Stomach (tissue), 19 donors: ENCODE measurements at places on chromosomes 7 and 10.

GRCh38 chr10:21501091-21501490, 24.4 kb downstream of the SKIDA1 start:
- DNase-seq: no peak

DNA sequence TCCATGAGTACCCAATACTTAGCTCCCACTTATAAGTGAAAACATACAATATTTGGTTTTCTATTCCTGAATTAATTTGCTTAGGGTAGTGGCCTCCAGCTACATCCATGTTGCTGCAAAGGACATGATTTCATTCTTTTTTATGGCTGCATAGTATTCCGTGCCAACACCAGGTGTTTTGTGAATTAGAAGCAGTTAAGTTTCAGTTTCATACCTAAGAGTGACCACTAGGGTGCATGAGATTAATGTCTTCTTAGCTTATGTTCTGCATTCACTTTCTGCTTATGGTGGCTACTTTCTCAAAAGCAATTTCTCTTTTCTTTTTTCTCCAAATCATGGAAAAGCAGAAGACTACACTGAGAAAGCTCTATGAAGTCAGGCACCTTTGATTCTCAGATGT, 65.1 kb upstream of the VSTM2A start:
- DNase-seq: no peak

- no peak for DNase-seq
These were observed 37.3 kb upstream of the TMEM254 start for GRCh38 chr10:80041162-80041561.

GRCh38 chr10:22823109-22823508, 104.7 kb upstream of the ARMC3 start:
- DNase-seq: no peak

DNA sequence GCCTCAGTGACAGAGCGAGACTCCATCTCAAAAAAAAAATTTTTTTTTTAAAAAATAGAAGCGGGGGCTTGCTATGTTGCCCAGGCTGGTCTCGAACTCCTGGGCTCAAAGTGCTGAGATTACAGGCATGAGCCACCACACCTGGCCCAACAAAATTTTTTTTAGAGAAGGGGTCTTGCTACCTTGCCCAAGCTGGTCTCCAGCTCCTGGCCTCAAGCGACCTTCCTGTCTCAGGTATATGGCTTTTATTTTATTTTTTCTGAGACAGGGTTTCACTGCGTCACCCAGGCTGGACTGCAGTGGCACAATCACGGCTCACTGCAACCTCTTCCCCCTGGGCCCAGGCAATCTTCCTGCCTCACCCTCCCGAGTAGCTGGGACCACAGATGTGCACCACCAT, 1.6 kb upstream of the ABHD11 start:
- no peak for DNase-seq

- DNase-seq: peak; percentile 40
These were observed 8.2 kb upstream of the EFCAB10 start for GRCh38 chr7:105589356-105590077.

DNA sequence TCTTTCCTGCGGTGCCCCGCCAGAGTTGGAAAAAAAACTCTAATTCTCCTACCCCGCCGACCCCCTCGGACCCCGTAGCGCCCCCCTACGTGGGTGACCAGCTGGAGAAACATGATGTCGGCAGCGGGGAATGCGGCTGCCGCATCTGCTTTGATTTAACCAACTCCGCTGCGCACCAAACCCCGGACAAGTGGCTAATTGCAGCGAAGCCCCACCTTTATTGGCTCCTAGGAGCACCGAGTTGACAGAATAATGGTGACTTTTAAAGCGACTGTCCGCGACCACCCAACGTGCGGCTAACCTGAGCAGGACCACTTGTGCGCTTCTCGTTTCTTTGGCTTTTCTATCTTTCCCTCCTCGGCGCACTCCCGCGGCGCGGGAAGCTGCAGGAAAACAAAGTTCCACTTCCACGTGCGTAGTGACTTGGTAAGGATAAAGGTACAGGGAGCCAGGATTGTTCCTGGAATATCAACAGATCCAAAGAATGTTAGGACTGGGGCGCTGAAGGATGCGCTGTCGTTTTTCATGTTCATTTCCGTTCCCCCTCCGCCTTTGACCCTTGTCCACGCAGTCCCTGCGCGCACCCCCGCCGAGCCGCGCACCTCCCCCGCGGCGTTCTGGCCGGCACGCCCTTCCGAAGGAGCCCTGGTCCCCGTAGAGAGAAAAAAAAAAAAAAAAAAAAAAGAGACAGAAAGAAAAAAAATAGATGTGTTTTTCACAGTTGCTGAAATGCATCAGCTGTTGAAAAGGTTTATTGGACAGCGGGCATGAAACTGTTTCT, 1.4 kb downstream of the WNT16 start:
- DNase-seq: peak; percentile 53

DNA sequence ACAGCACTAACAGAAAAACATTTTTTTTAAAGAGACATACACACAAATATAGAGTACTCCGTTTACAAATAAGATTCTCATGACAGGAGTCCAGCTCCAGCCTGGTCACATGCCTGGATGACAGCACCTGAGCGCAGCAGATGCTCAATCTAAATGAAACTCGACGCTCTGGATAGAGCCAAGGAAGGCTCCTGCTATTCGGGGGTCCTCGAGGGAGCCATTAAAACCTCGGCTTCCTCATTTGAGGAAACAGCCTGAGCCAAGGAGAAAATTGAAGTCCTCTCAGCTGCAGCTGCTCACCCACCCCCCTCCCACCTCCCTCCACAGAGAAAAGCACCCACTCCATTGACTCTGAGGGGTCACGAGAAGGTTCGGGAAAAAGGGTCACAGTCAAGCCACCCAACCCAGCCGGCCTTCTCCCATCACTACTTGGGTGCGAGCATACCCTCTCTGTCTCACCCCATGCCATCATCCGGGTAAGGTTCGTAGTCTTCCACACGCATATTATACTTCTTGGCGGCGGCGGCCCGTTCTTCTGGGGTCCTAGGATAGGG, 673 bp downstream of the NDUFB8 start:
- no peak for DNase-seq

DNA sequence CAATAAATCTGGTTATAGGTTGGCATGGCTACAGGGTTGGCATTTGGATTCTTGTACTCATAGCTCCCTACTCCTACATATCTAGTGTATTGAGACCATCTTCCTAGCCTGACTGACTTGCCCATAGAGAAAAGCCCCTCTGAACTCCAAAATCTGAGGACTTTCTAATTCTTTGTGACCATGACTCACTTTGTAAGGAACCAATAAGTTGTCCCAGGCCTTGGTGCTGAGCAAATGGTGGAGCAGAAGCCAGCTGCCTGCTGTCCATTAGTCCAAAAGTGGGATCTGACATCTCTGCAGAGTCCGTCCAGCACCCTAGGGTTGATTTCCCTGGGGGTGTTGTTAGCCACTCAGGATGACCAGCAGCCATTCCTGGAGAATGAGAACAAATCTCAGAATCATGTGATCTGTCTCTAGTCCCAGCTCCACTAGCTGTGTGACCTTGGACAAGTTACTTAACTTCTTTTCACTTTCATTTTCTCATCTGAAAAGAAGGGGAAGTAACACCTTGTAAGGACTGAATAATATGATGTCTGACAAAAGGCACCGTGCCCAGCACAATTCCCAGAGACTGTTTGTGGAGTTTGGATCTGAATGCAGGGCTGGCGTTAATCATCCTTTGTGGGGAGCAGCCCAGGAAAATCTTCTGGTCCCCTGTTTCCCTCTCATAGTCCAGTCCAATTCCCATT, 44.1 kb downstream of the MTURN start:
- no peak for DNase-seq

- no peak for DNase-seq
These were observed 174.7 kb upstream of the TNRC18 start for GRCh38 chr7:5598261-5598761.

DNA sequence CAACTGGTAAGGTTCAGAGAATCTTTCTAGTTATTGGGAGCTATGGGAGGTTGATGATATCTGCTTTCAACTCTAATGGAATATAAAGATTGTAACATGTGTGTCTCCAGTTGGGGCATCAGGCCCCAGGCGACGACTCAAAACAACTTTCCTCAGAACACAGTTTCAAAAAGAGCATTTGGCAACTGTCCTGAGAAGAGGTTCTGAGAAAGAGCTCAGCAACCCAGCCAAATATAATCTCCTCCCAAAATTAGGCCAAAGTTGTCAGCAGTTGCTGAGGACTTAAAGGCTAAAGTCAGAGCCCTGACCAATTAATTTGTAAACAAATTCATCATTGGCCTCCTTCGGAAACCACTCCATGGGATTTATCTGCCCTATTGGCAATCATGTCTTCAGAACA, 251.1 kb upstream of the NFE2L3 start:
- DNase-seq: peak; percentile 57

- peak; percentile 51 for DNase-seq
These were observed 349.9 kb downstream of the KCNMA1 start for GRCh38 chr10:77287647-77288120.

- no peak for DNase-seq
These were observed 10.3 kb upstream of the OGDH start for GRCh38 chr7:44595934-44596635.

DNA sequence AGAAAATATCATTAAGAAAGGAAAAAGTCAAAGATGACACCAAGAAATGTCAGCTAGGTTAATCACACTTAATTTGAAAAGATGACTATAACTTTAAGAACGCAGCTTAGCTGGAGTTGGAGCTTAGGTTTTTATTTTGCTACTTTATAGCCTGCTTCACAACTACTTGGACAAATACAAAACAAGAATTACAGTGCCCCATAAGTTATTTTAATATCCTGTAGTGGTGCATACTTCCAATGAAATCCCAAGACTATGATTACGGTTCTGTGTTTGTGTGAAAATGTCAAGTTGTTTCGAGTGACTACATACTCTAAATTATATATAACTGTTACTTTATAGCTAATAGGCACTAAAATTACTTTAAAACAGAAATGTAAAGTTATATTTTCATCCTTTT, 244.6 kb upstream of the MGMT start:
- no peak for DNase-seq

- DNase-seq: no peak
These were observed 122.2 kb upstream of the AMPH start for GRCh38 chr7:38753347-38753746.

- no peak for DNase-seq
These were observed 155.1 kb downstream of the OR13A1 start for GRCh38 chr10:45160271-45160670.

GRCh38 chr7:106584914-106585759, 75.8 kb downstream of the CCDC71L start:
- DNase-seq: no peak

DNA sequence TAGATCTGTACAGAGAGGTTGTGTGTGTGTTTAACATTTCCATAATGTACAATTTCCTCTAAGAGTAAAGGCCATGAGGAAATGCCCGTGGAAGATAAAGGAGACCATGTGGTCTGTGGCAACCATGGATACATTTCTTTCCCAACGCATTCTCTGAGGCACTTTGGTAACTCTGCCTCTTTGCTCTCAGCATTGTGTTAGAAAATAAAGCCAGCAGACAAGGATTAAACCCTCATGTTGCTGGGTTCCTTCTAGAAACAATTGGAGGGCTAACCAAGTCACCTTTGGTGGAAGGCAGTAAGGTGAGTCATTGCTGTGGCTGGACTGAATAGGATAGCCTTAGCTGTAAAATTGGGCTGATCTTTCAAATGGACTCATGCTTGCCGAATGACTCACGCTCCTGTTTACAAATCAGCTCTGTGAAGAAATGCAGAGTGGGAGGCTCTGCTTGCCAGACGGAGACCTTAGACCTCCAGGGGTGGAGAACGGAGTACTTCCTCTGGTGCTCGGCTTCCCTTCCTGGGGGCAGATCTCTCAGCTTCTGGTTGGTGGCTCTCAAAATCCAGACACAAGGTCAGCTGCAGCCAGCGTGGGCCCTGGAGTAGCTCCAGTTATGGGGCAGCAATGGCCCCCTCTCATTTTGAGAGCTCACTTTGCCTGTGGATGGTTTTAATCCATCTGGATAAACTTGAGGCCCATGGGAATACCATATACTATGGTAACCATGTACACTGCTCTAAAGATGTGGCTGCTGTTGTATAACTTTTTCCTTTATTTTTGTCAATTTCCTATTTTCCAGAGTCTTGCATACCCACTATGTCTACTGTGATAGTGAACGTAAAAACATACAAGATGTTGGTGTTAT, 137.3 kb downstream of the TCF7L2 start:
- DNase-seq: peak; percentile 66

DNA sequence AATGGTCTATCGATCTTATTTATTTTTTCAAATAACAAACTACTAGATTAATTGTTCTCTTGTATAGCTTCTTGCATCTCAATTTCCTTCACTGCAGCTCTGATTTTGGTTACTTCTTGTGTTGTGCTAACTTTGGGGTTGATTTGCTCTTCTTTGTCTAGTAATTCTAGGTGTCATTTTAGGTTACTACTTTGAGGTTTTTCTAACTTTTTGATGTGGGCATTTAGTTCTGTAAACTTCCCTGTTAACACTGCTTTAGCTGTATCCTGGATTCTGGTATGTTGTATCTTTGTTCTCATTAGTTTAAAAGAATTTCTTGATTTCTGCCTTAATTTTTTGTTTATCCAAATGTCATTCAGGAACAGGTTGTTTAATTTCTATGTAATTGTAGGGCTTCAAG, 1188.0 kb downstream of the DNAJB9 start:
- DNase-seq: no peak

- DNase-seq: no peak
These were observed 299.3 kb upstream of the MEOX2 start for GRCh38 chr7:15985587-15986384.

GRCh38 chr10:17865351-17865750, 56.2 kb downstream of the MRC1 start:
- DNase-seq: no peak

GRCh38 chr10:59279991-59280505, 82.3 kb downstream of the FAM13C start:
- DNase-seq: no peak

GRCh38 chr7:66679633-66680244, 51.1 kb downstream of the KCTD7 start:
- DNase-seq: no peak

DNA sequence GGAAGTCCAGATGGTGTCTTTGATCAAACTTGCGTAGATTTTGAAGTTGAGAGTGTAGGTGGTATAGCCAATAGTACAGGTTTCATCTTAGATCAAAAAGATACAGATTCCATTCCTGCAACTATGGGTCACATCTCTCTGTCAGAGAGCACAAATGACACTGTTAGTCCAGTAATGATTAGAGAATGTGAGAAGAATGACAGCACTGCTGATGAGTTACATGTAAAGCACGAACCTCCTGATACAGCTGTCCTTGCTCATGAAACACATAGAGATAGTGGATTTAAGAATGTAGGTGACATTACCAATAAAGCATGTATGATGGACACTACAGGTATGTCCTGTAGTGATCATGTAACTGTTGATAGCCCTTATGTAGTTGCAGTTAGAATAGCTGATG, 59.1 kb downstream of the LOXL4 start:
- DNase-seq: no peak

DNA sequence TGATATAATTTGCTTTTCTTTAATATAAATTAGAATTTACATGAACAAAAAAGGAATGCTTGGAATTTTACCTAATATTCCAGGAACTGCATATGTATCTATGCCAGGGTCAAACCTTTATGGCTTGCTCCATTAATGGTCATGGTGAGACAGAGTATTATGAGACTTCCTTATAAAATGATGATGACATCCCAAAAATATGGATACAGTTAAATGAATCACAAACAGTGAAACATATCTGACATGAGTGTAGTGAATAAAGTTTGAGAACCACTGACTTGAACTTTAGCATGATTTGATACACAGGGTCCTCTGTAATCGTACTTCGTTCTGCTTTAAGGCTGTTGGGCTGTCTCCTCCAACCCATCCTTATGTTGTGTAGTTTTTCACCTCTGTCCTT, 51.8 kb downstream of the MARCHF5 start:
- no peak for DNase-seq
